Stomach (tissue), 19 donors: ENCODE measurements at places on chromosomes 5 and 9. TPM values are rescaled to one million over a fixed set of nuclear protein-coding genes. Genes with fewer than 3 reads are reported as not detected.

ZMYND19 gene
- 11.9 TPM for total RNA-seq

IGFBPL1 gene
- total RNA-seq: 1.7 TPM

GRCh38 chr9:38180656-38181055 lies 111.6 kb upstream of the SHB start:
- DNase-seq: no peak

- peak; percentile 45 for DNase-seq
These were observed 104.2 kb downstream of the TRIM32 start for GRCh38 chr9:116791326-116791725.

GRCh38 chr5:100519075-100519474 lies 16.1 kb upstream of the FAM174A start:
- no peak for DNase-seq

- DNase-seq: no peak
These were observed 34.7 kb downstream of the CSNK1G3 start for GRCh38 chr5:123546657-123547056.

DNA sequence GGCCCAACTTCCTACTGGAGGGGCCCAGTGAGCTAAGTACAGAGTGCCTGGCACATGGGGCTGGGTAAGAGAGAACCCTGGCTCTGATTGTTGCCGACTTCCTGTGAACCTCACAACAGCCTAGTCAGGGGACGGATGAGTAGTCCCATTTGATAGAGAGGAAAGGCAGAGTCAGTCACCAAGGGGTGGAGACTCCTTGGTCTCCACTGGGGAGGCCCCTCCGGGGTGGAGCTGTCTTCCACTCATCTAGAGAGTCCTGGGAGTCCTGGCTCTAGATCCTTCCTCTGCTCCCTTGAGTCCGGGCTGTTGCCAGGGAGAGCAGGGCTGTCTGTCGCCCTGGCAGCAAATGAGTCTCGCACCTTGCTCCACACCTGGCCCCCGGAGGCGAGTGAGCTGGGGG lies 8.0 kb downstream of the GRK6 start:
- DNase-seq: no peak

- no peak for DNase-seq
These were observed 36.1 kb downstream of the MRPL36 start for GRCh38 chr5:1763548-1763911.

GRCh38 chr5:10262995-10263394 lies 12.9 kb downstream of the CCT5 start:
- DNase-seq: no peak

DNA sequence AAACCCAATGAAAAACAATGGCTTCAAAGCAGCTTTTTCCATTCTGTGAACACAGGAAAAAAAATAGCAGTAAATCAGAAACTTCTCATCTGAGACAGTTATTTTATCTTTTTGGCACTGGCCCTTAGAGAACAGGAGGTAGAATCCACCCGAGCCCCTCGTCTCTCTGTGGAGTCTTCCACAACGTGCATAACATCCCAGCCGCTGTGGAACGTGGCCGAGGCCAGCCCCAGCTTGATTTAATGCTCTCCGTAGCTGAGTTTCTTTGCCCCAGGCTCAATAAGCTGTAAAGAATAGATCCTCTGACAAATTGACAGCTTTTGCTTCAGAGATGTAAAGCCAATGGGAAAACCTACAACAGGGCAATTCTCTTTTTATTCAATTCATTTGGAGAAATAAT lies 107.9 kb upstream of the DAP start:
- no peak for DNase-seq

GRCh38 chr9:36788534-36788933 lies 215.8 kb downstream of the MELK start:
- no peak for DNase-seq
